ENCODE measurements at places on chromosomes 6 and 20.

DNA sequence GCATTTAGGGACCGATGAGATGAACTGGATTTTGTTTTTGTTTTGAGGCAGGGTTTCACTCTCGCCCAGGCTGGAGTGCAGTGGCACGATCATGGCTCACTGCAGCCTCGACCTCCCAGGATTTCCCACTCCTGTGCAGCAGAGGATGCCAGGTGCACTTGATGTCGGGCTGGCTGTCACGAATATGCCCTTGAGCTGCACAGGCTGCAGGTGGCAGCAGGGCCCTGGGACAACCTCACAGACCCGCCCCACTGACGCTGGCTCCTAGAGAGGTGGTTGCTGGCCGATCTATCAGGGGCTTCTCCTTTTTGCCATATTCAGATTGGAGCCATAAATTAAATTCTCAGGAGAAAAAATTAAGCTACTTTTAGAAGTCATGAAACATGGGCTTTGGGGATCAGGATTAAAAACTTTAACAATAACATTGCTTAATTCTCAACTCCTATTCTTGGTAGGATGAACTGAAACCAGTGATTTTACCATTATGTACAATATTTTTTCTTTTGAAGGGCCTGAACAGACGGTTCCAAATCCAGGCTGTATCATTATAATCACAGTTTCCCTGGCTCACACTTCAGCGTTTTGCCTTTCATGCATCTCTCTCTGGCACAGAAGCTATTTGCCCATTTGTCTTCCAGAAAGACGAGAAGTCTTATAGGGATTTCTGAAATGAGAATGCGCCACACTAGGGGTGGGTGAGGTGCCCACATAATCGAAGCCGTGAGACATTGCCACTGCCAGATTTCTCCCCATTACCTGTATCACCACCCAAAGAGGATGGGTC, 32.4 kb downstream of the NQO2 start:
- DNase-seq, result no peak

GRCh38 chr20:665276-665675, 10.3 kb downstream of the SCRT2 start:
- DNase-seq, result no peak

GRCh38 chr6:149209871-149210775, 107.4 kb upstream of the TAB2 start:
- no peak for DNase-seq

- no peak for DNase-seq
These were observed 2.3 kb upstream of the MARCKS start for GRCh38 chr6:113854531-113855499.

GRCh38 chr6:19723545-19723944, 113.6 kb upstream of the ID4 start:
- no peak for DNase-seq

GRCh38 chr20:23086056-23086566, at the start of gene CD93:
CD93 (minus strand) TSS chr20:23086324; CDS start chr20:23086192, 132 bp downstream.
- DNase-seq, result no peak

GRCh38 chr6:163404825-163405265, 9.7 kb upstream of the QKI start:
- DNase-seq, result no peak

DNA sequence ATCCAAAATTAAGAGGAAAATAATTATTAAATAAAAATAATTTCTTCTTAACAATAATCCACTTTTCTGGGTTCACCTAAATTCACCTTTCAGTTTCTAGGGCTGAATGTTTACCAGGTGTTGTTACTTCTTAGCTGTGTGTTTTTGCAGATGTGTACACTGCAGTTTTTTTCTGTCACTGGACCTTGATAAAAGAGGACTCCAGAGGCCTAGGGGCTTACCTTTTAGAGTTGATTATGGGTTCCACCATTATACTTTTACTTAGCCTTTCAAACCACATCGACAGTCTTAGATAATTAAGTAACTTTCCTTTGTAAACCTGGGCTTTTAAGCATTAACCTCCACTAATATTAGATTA, 766.5 kb downstream of the BCKDHB start:
- DNase-seq, result no peak
